ENCODE measurements at places on chromosomes 3 and 15.

- DNase-seq: no peak
Measured at GRCh38 chr3:45207446-45207845, 18.6 kb downstream of the TMEM158 start.

GRCh38 chr15:94970802-94971201, 739.4 kb downstream of the MCTP2 start:
- no peak for DNase-seq

- peak; percentile 64 for DNase-seq
Measured at GRCh38 chr15:67836477-67836876, 3.4 kb downstream of the RNU6-1 start.

GRCh38 chr3:56197991-56198390, 270.3 kb downstream of the ERC2 start:
- DNase-seq: no peak

- DNase-seq: no peak
Measured at GRCh38 chr3:176941689-176942088, 255.6 kb downstream of the TBL1XR1 start.

GRCh38 chr15:54500330-54500729, 522.1 kb downstream of the UNC13C start:
- no peak for DNase-seq

GRCh38 chr3:124333931-124334640, 342.2 kb upstream of the ROPN1 start:
- DNase-seq: no peak

DNA sequence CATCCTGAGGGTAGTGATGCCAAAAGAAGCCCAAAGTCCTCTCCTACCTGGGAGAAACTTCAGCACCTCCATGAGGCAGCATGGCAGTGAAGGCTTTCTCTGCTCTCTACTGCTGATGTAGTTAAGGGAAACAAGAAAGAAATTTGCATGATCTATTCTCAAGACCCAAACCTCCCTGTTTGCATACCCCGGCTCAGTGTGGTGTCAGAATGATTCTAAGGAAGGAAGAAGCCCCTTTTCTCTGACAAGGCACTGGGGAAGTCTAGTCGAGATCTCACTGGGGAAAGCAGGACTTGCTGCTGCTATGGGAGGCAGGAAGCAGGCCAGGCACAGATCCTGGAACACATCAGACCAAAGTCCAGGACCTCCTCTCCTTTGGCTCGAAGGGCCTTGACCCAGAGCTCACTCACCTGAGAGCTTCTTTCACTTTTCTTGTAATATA, 89.4 kb upstream of the ICE2 start:
- no peak for DNase-seq

GRCh38 chr3:167198949-167199600, 181.0 kb downstream of the ZBBX start:
- no peak for DNase-seq

- DNase-seq: no peak
Measured at GRCh38 chr15:98413933-98414546, 234.3 kb upstream of the IGF1R start.

- no peak for DNase-seq
Measured at GRCh38 chr15:31021067-31021665, 29.7 kb upstream of the MTMR10 start.

DNA sequence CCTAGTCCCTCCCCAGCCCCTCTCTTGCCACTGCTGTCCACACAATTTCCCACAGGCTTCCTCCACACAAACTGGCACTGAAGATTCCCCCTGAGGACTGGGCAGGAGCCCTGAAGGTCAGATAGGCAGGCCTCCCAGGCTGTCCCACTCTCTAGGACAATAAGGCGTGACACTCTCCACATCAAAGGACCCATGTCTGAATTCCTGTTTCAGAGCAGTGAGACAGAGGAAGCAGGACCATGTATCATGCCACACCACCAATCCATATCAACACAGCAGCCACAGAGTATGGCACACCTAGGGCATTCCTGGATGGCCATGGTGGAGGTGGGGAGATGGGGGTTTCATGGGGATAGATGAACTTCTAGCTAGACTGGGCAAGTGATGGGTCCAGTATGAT, 13.8 kb upstream of the CCR1 start:
- no peak for DNase-seq

GRCh38 chr3:186520957-186521842, 23.0 kb downstream of the CRYGS start:
- DNase-seq: no peak

DNA sequence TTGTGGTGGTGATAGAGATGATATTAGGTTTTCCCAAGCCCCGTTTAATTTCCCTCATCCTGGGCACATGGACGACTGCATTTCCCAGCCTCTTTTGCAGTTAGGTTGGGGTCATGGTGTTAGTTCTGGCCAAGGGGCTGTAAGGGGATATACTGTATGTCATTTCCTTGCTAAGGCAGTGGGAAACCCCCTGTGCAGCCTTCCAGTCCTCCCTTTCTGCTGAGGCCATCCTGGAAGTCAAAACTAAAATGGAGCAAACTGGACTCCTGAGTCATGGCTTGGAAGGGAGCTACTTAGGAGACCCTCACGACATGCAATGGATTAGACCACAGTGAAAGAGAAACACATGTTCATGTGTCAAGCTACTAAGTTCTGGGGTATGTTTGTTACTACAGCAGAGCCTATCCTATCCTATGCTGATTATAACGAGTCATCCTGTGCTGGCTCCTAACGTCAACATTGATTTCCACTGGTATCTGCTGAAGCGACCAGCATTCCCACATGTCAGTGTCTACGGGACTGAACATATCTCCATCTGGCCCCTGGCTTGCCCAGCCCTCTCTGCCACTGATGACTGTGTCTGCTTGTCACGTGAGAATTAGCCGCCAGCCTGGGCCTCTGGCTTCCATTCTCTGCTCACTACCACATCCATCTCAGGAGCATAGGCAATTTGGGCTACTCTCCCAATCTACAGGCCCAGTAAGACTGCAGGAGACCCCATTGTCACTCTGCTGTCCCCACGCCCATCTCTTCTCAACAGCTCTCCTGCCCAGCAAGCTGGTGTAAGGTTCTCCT, 85.6 kb upstream of the MEF2A start:
- DNase-seq: no peak

DNA sequence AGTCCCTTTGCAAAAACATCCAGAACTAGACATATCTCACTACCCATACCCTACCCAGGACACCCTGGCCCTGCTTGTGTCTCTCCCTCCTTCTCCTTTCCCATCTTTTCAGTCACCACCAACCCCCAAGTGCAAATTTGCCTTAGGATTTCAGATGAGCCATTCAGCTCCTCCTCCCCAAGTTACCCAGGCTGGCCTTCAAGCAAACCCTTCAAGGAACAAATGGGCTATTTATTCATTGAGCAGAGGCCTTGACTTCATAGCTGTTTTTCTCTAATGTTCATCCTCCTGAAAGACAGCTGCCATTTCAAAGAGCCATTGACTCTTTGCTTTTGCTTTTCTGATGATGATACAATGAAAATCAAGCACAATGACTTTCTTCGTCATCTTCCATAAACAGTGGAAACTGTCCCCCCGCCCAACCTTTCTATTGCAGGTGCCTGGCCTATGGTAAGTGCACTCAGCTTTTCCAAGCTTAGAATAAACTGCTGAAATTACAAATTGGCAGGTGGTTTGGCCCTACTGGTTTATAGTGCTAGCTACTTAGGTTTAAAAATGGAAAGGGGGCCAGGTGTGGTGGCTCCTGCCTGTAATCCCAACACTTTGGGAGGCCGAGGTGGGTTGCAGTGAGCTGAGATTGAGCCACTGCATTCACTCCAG, 26.1 kb upstream of the KLHL6 start:
- no peak for DNase-seq

All from DND-41 (cell line).